Adrenal gland (tissue), 19 donors: ENCODE measurements at places on chromosomes 7 and 10.

DNA sequence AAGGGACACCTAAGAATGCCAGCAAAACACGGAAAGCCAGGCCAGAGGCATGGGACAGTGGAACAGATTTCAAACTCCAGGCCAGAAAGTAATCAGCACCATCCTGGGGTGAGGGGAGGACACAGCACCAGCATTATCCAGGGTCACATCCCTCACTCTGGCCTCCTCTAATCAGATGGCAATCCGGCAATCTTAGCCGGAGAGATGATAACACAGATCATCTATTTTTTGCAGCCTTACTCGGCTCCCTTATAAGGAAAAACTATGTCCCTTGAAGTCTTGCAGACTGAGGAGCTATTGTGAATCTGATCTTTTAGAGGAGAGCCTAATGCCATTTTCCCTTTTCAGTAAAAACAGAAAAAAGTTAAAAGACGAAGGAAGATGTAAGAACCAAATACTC lies 16.5 kb downstream of the TRIL start:
- DNase-seq: no peak

DNA sequence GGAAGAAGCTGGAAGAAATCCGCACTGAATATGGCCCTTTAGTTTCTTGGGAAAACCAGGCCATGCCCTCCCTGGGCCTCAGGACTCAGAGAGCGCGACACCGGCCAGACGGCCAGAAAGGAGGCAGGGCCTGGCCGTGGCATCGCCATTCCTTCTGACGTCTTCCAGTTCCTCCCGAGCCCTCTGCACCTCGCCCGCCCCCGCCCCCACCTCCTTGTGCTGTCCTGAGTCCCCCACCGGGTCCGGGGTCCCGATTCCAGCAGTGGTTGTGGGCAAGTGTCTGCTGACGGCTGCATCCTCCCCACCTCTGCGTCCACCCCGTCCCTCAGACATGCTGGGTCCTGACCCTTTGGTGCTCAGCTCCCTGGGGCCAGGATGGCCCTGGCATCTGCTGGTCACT lies 312.1 kb upstream of the SHH start:
- DNase-seq: no peak

DNA sequence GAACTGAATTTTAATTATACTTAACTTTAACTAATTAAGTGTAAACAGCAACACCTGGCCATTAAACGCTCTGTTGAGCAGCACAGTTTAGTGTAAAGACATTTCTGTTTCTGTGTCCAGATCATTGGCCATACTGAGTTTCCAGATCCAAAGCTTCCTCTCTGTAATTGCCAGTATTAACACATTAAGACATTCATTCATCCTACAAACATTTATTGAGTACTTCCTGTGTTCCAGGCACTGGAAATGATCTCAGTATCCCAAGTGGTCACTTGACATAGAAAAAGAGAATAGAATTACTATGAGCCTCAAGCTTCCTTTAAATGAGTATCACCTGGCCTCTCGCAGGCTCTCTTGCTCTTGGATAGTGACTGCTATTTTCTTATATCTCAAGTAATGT lies 618.1 kb downstream of the SORCS3 start:
- no peak for DNase-seq

DNA sequence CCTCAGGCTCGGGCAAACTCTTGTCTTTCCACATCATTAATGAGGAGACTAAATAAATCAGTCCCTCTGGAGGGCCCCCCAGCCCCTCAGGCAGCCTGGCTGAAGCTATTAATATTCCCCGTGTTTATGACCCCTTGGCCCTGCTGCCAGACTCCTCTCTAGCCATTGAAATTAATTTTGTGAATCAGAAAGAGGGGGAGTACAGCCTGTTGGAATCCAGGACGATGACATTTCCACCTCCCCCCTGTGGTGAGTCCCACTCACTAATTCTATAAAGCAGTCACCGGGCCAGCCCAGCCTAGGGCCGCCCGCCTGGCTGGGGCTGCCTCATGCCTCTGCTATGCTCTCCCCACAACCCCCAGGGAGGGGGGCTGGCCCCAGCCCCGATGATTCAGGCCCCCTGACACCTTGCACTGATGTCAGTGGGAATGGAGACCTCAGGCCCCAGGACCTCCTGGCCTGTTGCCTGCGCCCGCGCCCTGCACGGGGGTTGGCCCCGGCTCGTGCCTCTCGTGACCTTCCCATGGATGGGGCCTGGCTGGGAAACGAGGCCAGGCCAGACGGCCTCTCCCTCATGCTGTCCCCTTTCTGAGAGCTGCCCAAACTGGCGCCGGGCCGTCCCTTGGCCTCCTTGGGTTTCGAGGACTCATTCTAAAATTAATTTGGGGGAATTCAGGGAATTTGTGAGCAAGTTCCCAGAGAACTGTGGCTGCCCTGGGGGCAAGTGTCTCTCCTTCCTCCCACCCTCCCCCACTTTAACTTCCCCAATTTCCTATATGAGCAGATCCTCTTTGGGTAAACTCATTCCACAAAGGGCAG lies 34.0 kb downstream of the TMEM270 start:
- no peak for DNase-seq

DNA sequence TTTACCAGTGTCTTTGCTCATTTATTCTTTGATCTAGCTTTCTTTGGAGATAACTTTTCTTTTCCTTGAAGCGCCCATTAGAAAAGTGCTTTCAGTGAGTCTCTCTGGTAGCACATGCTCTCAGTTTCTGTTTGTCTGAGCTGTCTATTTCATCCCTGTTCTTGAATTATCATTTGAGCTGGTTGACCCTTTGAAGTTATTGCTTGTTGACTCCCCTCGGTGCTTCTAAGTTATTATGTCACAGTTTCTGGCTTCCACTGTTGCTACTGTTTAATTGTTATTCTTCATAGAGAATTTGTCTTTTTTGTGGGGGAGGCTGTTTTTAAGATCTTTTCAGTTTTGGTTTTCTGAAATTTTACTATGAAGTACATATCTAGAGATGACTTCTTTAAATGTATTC lies 11.4 kb upstream of the PRF1 start:
- DNase-seq: no peak

GRCh38 chr10:33365301-33365700 lies 30.8 kb upstream of the NRP1 start:
- DNase-seq: no peak

- DNase-seq: no peak
Observed at GRCh38 chr10:133339708-133340380, 3.1 kb upstream of the CALY start.

- DNase-seq: no peak
Observed at GRCh38 chr10:119191881-119192280, 13.3 kb upstream of the PRDX3 start.

DNA sequence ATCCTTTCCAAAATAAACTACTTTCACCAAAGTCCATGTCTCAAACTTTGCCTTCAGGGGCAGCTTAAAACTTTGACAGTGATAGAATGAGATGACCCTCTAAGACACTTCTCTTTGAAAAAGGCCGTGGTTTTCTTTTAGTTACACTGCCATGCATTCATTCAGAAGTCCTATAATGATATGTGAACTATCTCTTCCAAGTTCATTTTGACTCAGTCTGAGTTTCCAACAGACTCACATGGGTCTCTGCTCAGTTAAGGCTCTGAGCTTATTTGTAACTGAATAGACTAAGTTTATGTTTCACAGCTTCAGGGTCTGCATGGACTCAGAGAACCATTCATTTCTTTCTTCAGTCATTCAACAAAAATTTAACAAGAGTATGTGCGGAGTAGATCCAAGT lies 208.9 kb upstream of the PRSS1 start:
- no peak for DNase-seq

DNA sequence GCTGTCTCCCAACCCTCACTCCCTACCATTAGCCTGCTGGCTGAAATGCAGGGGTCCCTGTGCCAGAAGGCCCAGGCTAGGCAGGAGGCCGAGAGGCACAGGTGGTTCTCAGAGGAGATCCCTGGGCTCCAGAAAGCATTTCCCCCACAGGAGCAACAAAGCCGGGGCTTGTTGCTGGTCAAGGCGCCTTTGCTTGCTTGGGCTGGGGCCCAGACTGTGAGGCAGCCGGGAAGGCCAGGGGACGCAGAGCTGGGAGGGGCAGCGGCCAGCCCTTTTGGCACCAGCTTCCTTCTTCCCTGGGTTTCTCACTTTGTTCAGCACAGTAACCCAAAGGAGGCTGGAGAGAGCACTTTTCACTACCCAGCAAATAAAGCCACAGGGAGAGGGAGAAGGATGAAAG lies 48.6 kb downstream of the FBXW4 start:
- DNase-seq: peak; percentile 30

- DNase-seq: no peak
Observed at GRCh38 chr7:118184565-118184940, 589 bp downstream of the LSM8 start.

- DNase-seq: peak; percentile 43
Observed at GRCh38 chr7:27139334-27140125, 4.0 kb downstream of the HOXA5 start.

DNA sequence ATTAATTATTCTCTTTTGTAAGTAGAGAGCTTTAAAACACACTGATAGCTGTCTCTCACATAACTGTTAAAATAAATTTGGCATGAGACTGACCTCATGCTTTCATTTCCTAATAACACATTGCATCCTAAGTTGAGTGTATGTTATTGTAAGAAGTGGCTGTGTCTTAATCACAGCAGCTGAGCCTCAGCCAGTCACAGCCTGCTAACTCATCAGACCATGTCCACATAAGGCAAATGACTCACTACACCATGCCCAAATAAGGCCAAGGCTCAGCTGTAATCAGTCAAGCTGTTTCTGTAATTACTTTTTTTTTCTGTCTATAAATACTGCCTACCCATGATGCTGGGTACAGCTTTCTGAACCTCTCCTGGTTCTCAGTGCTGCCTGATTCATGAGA lies 860.9 kb downstream of the XPNPEP1 start:
- no peak for DNase-seq

DNA sequence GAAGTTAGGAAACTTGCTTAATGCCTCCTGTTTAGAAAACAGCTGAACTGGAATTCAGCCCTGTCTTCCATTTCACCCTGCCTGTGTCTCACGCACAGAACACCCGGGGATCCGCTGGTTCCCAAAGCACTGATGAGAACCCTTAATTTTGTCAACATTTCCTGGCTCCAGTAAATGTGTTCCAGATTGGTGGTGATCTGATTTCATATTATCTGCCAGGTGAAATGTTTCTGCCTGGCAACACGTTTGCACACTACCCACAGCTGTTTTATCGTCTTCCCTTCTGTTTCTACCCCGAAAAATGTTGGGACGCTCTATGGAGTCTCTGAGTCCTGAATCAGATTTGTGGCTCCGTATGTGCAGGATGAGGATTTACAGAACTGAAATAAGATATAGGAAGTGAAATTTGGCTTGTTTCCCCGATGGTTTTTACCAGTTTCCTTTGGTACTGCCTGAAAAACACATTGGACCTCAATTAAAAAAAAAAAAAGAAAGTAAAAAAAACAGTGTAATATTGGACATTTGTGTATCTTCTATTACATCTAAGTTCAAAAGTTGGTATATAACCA lies 29.0 kb downstream of the MRC1 start:
- DNase-seq: no peak

- no peak for DNase-seq
Observed at GRCh38 chr10:31028081-31028480, 3.6 kb downstream of the ZNF438 start.

GRCh38 chr10:8513155-8514147 lies 459.0 kb downstream of the GATA3 start:
- no peak for DNase-seq

DNA sequence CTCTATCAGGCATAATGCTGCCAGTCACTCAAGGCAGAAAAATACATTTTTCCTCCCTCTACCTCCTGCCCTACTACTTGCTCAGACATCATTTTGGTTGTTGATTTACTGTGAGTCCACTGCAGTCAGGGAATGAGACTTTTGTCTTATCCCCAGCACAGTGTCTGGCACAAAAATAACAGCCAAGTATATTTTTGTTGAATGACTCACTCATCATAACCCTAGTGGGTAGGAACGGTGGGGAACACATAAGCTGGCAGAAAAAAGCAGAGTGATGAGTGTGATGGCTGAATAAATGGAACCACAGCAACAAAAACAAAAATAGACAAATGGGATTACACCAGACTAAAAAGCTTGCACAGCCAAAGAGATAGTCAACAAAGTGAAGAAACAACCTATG lies 65.8 kb upstream of the LAMB4 start:
- no peak for DNase-seq

DNA sequence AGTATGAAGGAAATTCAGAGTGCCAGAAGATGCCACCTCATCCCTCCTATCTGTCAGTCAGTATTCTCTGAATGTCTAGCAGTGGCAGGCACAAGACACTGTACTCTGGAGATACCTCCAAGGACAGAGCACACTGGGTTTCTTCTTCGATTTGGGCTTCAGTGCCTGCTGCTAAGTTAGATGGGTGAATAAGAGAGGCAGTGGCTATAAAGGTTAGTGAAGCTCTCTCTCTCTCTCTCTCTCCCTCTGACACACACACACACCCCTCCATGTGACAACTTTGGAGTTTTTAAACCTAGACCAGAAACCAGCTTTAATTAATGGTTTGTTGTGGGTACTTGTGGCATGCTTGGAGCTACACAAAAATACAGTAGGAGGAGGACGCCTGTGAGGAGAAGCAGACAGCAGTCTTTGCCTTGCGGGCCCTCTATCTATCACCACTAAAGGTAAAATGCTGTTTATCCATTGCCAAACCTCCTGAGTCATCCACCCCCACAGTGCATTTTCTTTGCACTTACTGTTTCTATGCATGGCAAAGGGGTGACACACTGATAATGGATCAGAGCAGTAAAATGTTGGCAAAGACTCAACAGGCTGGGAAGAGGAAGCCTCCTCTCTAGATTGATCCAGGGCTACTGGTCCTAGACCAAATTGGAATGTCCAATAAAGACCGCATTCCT lies 102.5 kb downstream of the TRIL start:
- DNase-seq: no peak

- peak; percentile 8 for DNase-seq
Observed at GRCh38 chr10:107576746-107577145, 412.2 kb upstream of the SORCS1 start.

- DNase-seq: no peak
Observed at GRCh38 chr10:61478621-61479312, 25.6 kb upstream of the TMEM26 start.

DNA sequence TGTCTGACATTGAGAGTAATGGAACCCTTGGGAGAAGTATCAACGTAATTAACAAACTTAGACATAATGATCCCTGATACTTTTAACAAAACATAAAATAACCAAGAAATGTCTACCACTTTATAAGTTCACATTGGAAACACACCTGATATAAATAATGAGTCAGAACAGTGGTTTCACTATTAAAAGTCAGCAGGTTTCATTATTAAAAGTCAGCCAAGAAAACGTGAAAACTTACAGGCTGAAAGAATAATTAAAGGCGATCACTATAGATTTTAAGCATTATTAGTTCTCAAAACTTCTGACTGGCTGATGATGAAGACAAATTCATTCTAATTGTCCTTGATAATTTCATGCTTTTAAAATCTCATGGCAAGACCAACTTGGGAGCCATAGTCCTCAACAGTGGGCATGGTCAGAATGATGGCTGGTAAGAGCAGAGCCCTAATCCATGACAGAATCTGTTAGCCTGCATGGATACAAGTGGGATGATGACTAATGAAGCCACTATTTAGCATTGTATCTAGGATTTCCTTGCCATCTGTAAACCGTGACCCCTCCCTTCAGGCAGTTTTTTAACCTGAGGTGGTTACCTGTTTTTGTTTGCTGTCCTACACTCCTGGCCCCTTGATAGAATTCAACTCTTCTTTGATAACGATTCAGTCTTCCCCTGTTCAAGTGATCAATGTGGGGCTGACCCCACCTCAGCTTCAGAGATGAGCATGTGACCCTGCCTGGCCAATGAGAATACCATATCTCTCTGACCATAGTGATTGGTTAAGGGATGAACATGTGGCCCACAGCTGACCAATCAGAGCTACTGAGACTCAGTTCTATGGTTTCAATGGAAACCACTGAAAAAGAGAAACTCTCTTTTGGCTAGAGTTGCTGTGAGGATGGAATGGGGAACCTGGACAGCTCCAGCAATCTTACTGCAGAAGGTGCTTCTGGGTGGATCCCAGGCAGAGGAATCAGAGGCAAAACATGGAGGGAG lies 151.0 kb downstream of the PLPP4 start:
- DNase-seq: no peak
